ENCODE measurements at places on chromosomes 6 and 20.

- DNase-seq: no peak
Observed at GRCh38 chr6:134826889-134827737, 122.8 kb downstream of the ALDH8A1 start.

- no peak for DNase-seq
Observed at GRCh38 chr20:43863330-43863729, 51.3 kb upstream of the TOX2 start.

DNA sequence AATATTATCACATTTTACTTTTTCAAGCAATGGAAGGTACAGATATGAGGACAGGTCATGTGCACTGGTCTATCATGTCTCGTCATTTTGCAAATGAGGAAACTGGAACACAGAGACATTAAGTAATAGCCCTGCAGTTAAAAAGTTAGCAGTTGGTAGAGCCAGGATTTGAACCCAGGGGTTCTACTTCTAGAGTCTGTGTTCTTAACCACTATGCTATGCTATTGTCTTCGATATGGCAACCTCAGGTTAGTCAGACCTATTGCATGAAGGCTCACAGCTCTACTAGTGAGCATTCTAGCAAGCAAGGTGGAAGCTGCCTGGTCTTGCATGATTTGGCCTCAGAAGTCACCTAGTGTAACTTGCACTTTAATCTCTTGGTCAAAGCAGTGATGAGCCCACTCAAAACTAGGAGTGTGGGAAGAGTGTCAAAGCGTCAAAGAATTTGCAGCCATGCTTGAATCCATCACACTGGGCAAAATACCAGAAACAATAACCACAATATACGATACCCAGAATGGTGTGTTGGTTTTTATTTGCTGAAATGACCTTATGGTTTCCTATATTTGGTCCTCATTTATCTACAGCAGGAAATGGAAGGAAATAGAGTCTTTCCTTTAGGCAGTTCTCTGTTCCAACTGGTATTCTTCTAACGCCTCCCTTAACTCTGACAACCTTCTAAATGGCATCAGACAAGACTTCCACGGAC, 20.4 kb upstream of the BMP2 start:
- no peak for DNase-seq

DNA sequence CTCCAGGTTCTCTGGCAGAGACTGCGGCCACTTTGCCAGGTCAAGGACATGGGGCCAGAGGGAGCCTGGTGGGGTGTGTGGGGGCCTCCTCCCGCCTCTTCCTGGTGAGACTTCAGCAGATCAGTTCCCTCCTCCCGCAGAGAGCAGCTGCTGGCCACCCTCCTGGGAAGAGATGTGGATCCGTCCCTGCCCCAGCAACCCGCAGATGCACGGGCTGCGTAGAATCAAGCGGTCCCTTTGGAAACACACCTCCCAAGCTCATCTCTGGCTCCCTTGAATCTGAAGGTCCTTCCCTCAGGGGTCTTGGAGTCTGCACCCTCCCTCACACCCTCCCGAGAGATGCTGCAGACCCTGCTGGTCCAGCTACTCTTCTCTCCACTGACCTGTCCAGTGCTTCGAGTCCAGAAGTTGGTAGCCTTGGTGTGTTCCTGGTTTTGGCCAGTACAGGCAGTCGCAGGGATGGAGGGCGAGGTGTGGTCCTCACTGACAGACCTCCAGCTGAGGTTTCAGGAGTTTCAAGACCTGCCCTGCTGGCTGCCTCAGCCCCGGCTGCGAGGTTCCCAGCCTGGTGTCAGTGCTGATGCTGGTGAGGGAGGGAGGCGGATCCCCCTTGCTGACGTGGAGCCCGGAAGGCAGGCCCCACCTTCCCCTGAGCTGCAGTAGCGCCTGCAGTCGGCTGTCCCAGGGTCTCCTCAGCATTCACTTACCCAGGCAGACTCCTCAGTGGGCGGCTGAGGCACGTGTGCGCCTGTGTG, at the start of gene NPBWR2:
TSS of gene NPBWR2 (minus strand) at position 585 of the 755 bp plus-strand sequence. CDS start 734 bp downstream, outside the sequence.
- no peak for DNase-seq

- no peak for DNase-seq
Observed at GRCh38 chr20:64042054-64042781, 6.2 kb downstream of the C20orf204 start.

- DNase-seq: no peak
Observed at GRCh38 chr6:46044881-46045617, 29.4 kb upstream of the CLIC5 start.

DNA sequence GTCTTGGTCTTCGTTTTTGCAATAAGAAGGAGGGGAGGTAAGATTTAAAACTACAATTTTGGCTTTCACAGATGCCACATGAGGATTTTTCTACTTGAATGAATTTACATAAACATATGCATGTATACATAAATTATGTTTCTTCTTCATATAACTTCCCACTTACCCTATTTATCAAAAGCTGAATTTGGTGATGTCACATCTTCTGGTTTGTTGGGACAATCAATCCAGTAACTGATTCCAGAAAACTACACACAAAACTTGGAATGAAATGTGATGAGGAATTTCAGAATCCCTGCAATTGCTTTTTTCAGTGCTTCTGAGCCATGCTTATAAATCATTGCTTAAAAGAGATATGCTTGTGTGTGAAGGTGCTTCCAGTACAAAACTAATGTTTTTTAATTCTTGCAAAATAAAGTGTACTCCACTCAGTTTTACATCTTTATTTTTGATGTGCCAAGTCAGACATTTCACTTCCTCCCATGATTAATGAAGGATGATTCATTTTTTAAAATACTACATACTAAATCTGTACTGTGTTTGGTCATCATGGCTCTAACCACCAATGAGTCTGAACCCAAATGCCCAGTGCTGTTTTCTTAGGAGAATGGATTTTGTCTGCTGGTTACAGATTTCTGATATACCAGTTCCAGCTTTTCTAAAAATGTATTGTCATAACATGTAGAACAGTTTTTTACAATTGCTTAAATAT, 32.1 kb upstream of the RIN2 start:
- no peak for DNase-seq

DNA sequence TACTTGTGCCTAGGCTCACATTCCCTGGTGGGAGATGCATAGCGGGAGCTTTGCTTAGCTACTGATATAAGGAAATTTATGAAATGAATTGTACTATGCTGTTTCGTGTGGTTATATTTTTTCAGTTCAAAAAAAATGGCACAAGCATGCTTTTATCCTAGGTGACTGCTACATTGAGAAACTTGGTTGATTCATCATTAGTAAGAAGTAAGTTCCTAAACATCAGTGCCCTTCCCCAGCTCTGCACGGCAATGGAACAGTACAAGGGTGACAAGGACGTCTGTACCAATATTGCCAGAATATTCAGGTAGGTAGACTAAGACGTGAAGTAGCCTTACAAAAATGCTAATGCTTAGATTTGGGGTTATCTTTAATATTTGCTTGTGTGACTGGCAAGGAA, 79.7 kb downstream of the ARMC2 start:
- no peak for DNase-seq

DNA sequence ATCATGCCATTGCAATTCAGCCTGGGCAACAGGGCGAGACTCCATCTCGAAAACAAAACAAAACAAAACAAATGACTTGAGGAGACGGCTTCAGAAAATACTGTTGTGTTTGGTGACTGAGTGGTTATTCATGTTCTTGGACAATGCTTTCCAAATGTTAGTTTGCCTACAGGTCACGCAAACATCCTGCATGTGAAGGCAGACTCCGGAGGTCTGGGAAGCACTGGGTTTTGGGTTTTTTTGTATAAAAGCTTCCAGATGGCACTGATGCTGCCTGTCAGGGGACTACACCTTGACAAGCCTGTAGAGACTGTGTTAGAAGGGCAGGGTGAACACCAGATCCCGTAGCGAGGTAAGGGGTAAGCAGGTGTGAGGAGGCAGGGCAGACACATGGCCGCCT, 81.7 kb downstream of the THBS2 start:
- no peak for DNase-seq

DNA sequence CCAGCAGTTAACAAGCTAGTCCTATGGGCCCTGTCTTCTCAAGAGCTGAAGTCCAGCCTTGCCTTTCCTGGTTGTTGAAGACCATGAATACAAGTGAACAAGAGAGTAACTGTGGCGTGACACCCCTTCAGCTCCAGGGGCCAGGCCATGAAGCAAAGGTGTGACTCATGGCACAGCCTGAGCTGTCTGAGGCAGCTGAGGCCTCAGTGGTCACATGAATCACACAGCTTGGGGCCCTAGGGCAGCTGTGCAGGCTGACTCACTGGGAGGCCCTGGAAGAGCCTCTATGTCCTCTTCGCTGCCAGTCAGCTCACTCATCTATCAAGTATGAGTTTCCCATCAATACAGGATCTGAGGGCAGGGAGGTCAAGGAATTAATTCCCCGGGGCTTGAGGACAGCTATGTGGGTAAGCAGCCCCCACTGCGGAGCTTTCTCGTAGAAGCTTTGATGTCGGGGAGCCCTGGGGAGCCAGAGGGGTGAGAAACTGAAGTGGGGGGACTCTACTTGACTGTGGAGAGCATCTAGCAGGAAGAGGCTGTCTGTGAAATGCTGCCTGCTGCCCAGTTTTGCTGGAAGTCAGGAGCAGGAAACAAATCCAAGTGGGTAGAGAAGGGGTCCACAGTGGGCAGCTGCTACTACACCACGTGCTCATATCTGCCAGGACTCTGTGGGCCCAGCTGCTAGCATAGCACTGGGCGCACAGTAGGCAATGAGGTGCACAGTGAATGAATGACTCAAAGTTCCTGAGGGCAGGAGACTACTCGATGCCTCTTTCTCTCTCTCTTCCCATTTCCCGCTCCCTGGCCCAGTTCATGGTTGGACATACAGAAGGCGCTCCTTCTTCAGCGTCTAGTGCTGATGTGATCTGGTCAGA, 13.7 kb upstream of the FAM83C start:
- no peak for DNase-seq

DNA sequence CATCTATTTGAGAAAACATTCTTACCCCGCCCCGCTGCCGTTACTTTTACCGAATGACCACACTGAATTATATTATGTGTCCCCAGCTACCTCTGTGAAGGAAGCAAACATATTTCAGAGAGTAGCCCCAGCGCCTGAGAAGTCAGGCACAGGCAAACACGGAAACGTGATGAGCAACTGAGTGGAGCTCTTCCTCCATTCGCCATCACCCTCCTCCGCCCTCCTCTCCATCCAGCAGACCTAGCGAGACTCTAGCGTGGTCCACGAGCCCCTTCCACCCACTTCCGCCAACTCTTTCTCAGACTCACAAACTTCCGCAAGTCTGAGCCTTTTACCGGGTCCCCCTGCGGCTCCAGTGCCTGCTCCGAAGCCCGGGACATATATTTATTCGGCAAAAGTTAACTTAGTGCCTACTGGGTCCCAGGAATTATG, 582 bp downstream of the SNRPB start:
- DNase-seq: peak; percentile 43

DNA sequence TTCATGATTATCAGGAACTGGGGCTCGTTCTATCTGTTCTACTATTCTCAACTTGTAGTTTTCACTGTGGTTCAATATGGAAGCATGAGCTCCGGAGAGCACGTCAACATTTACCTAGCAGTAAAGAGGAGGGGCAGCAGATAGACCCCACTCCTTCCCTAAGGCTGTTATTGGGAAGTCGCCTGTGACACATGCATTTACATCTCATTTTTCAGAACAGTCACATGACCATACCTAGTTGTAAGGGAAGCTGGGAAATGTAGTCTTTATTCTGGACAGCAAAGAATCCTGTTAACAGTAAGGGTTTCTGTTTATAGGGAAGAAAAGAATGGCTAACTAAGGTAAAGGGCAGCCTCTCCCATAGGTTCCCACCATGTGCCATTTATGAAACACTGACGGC, 158.3 kb downstream of the ZFP64 start:
- DNase-seq: no peak
